Stimulated activated naive CD8-positive, alpha-beta T cell treated with anti-CD3 and anti-CD28 coated beads, Interleukin-15, amount 100 ng/mL, for 72 hours (primary cell): ENCODE measurements at places on chromosomes 5 and 9.

DNA sequence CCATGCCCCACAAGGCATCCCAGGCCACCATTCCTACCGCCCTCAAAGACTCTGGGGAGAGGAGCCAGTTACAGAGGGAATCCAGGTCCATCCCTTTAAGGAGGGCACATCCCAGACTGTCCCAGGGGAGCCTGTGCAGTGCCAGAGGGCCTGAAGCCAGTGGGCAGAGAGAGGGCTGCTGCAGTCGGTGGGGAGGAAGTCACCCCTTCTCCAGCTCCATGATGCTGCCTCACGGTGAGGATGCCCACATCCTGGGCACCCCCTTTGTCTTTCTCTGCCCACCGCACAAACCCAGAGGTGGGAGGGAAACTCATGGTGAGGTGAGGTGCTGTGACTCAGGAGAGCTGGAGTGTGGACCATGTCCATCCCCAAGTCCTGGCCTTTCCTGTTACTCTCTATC lies 26.2 kb upstream of the ANKRD33B start:
- no peak for DNase-seq

GRCh38 chr5:149679876-149680809 lies 50.0 kb upstream of the PPARGC1B start:
- no peak for DNase-seq

DNA sequence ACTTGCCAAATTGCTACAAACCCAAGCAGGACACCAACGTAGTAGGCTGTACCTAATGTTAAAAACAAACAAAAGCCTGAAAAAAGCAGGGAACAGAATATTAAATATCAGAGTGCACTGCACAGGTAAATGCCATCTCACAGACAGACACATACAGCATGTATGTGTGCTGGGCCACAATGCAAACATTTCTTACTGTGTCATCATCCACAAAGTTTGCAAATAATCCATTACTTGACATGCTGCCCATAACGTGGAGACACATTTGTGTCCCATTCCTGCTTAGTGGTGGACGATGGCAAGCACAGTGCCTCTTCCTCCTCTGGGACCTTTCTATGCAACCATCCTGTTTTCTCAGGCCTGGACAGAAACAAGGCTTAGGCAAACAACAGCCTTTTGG lies 44.7 kb downstream of the GOLM1 start:
- no peak for DNase-seq

GRCh38 chr9:98964201-98964600 lies 20.5 kb downstream of the COL15A1 start:
- no peak for DNase-seq

- no peak for DNase-seq
Measured at GRCh38 chr5:76852772-76853171, 3.0 kb downstream of the S100Z start.

GRCh38 chr5:127723571-127723970 lies 20.4 kb downstream of the CCDC192 start:
- DNase-seq = no peak

- DNase-seq = no peak
Measured at GRCh38 chr9:77848897-77849296, 182.7 kb downstream of the GNAQ start.

DNA sequence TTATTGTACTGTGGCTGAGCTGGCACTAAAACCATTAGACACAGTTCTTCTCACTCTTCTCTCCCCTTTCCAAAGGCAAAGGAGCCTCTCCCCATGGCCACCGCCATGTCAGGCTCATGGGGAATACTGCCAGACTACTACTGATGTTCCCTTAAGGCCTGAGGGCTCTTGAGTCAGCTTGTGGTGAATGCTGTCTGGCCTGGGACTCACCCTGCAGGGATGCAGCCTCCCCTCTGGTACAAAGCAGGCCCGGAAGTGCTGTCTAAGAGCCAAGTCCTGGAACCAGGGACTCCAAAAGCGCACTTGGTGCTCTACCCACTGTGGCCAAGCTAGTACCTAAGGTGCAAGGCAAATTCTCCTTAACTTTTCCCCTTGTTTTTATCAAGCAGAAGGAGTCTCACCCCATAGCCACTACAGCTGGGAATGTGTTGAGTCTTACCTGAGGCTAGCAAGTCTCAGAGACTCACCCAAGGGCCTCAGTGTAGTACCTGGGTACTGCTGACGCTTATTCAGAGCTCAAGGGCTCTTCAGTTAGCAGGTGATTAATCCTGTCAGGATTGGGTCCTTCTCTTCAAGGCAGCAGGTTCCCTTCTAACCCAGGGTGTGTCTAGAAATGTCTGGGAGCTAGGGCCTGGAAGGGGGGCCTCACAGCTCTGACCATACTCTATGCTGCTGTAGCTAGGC lies 33.2 kb upstream of the C5orf46 start:
- no peak for DNase-seq

GRCh38 chr5:123474228-123474627 lies 37.7 kb upstream of the CSNK1G3 start:
- no peak for DNase-seq

GRCh38 chr5:124404796-124405195 lies 341.6 kb downstream of the ZNF608 start:
- no peak for DNase-seq

- peak; percentile 5 for DNase-seq
Measured at GRCh38 chr5:61933787-61934626, 372.0 kb upstream of the KIF2A start.

- no peak for DNase-seq
Measured at GRCh38 chr5:15864536-15865215, 314.9 kb downstream of the MARCHF11 start.

DNA sequence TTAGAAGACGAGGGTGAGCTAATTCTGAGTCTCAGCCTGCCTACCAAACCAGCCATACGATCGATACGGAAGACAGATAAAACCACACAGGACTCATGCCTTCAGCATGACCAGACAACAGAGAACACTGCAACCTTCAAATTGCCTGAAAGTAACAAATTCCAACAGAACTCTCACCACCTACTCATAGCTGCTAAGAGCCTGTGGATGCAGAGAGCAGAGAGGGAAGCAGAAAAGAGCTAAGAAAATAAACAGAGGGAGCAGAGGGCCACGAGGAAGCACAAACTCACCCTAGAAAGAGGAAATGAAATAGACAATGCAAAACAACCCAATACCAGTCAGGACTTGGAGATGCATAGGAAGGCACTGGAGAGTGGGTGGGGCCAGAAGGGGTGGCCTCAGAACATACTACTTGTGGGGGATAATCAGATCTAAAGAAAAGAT lies 86.7 kb upstream of the TAS2R1 start:
- no peak for DNase-seq

DNA sequence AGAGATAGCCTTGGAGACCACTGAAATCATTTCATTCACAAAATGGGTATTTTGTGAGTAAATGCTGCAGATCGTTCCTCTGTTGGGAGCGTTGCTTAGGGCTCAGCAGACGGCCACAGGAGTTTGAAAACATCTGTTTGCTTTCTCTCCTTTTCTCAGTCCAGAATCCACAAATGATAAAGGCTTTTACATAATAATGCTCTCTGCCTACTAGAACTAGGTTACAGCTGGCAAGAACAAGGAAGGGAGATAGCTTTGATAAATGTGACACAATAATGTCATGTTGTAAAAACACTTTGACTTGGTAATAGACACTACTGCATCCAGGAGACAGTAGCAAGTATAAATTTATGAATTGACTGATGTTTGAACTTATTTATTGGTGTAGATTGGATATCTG lies 1072.4 kb upstream of the CDH6 start:
- DNase-seq = no peak

DNA sequence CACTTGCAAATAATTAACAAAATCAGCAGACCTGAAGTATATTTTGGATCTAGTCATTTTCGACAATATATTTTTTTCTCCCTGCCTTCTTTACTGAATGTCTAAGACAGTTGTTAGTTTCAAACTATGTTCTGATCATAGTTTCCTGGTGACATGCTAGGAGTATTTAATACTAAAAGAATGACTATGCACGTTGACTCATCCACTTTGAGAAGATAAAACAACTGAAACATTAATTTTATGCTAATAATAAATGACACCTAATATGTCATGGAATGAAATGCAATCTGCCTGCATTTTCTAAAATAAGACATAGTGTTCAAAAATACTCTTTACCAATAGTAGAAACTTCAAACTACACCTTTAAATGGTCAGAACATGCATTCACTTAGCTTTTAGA lies 2123.7 kb upstream of the C9orf72 start:
- DNase-seq = no peak

GRCh38 chr5:116531117-116531516 lies 43.5 kb downstream of the SEMA6A start:
- no peak for DNase-seq

- no peak for DNase-seq
Measured at GRCh38 chr9:125541840-125542243, 165.2 kb downstream of the MAPKAP1 start.

- no peak for DNase-seq
Measured at GRCh38 chr5:24510523-24510988, 134.2 kb downstream of the CDH10 start.

GRCh38 chr9:89532478-89532877 lies 34.6 kb upstream of the SEMA4D start:
- no peak for DNase-seq

GRCh38 chr9:15248621-15249020 lies 58.4 kb downstream of the TTC39B start:
- DNase-seq = no peak

GRCh38 chr9:86248746-86249145 lies 10.7 kb downstream of the C9orf153 start:
- no peak for DNase-seq

GRCh38 chr5:94422812-94423211 lies 195.6 kb downstream of the KIAA0825 start:
- DNase-seq = no peak

DNA sequence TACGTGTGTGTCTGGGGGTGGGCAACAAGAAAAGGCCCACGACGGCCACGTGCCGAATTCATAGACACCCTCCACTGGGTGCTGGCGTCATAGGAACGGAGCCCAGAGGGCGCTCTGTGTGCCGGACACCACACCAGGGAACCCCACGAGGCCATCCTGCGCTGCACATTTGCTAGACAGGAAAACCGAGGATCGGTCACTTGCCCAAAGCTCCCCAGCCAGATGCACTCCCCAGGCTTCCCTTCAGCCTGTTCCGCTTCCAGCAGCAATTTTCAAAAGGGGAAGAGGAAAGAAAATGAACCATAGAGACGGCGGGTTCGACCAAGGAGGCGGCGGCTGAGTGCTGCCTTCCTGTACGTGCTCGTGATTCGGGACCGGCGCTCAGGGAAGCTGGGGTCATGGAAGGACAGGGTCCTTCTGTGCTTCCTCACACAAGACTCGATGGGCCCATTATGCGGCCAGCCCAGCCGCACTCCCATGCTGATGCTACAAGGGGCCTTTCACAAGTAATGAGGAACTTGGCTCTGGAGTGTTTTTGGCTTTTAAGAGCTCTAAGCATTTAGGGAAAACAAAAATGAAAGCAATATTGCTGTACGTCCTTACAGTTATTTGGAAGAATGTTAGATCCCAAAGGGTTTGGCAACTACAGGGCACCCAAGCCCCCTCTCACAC lies 124.6 kb upstream of the SARDH start:
- no peak for DNase-seq

- DNase-seq = no peak
Measured at GRCh38 chr9:126505697-126506346, 107.9 kb upstream of the LMX1B start.

- DNase-seq = no peak
Measured at GRCh38 chr5:135013445-135013844, 20.6 kb downstream of the PITX1 start.

DNA sequence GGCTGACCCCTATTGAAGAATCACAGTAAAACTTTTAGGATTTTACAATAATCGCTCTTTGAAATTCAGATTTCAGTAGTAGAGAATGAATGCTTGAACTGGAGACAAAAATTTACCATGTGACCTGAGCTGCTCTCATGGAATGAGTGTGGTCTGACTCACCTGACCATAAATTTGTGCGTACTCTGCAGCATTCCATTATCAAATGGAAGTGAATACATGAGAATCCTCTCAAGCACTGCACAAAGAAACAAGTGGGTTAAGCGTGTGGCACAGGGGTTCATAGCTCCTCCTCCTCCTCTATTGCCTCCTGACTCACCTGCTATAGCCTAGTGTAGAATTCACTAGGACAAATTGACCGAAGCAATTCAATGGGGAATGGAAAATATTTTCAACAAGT lies 269.8 kb upstream of the CDH9 start:
- no peak for DNase-seq

DNA sequence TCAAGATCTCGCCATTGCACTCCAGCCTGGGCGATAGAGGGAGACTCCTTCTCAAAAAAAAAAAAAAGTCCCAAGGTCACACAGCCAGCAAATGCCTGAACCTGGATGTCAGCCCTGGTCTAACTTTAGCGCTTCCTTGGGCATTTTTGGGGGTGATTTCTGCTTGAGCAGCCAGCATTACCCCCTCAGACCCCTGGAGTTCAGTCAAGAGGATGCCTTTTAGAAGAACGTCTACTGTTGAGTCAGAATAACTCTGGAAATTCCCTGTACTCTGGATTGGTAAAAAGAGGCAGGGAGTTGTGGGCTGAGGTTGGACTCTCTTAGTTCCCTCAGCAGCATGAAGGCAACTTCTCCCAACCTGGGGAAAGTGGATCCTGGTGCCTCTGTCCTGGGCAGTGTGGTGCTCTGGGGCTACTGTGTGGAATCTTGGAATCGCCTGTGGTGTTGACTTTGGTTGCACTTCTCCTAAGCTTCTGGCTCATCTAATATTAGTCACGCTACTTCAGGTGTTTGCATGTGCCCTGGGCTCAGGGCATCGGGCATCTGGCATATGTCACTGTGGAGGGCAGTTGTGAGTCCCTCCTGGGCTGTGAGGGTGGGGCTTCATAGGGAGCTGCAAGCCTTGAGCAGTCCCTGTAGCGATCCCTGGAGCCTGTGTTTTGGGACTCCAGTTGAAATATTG lies 32.2 kb downstream of the STXBP1 start:
- no peak for DNase-seq

DNA sequence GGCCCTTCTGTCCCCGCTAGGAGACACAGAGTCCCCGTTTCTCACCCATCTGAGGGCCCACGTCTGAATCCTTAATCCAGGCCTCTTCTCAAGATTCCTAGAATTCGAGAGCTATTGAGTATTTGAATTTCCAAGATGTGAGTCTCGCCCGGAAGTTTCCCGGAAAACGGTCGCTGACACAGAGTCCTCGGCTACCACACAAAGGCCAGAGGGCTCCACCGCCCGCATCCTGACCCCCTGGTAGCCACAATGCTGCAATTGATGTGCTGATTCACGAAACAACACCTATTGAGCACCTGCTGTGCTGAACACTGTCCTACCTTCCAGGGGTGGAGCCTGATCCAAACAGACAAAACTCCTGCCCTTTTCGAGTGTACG lies 670 bp upstream of the FBP1 start:
- DNase-seq = no peak

- DNase-seq = peak; percentile 73
Measured at GRCh38 chr9:120891245-120891883, 14.4 kb upstream of the PHF19 start.

DNA sequence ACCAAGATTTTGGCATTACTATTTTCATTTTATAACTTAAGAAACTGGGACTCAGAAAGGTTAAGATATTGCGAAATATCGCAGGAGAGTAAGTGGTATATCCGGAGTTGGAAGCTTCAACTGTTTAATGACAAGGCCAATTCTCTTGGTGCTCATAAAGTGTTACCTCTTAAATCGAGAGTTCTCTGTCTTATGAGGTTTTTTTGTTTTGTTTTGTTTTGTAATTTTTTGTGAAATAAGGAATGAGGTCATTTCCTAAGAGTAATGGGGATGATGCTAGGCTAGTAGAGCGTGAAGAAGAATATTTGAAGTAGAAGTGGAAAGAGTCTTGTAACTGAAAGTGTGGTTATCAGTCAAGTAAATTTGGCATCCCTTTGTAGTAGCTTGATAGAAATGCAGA lies 183.2 kb upstream of the DAB2 start:
- DNase-seq = no peak

- no peak for DNase-seq
Measured at GRCh38 chr5:83426855-83427254, 44.7 kb upstream of the VCAN start.
